ENCODE measurements at places on chromosomes 7 and 10. TPM values are rescaled to one million over a fixed set of nuclear protein-coding genes. Genes with fewer than 3 reads are reported as not detected.

TMEM196 gene
- not detected for total RNA-seq

- no peak for DNase-seq
Measured at GRCh38 chr7:134153493-134154136, 26.5 kb downstream of the LRGUK start.

GRCh38 chr10:3528823-3529403, 256.1 kb downstream of the KLF6 start:
- DNase-seq = no peak

DNA sequence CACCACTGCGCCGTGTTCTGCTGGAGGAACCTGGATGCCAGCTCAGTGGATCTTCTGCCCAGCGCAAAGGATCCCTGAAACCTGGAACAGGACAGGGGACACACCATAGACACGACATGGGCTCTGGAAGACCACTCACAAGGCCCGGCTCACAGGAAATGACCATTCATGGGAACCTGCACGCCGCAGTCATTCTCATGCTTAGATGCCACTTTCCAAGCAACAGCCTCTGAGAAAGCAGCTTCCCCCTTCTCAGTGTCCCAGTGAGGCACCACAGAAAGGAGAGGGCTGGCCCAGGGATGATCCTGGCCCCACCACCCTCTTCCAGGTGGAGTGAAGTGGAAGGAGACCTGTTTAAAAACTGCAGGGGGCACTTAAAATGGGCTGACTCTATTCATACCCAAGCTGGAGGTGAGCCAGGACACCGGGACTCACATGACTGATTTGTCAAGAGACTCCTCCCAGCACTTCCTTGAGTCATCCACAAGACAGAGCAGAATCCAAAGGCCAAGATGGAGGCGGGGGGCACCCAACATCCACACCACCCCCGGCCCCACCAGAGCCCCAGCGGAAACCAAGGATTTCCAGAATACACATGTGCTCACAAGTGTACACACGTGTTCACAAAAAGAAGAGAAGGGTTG, 11.2 kb downstream of the CTBP2 start:
- DNase-seq = peak; percentile 83

DNA sequence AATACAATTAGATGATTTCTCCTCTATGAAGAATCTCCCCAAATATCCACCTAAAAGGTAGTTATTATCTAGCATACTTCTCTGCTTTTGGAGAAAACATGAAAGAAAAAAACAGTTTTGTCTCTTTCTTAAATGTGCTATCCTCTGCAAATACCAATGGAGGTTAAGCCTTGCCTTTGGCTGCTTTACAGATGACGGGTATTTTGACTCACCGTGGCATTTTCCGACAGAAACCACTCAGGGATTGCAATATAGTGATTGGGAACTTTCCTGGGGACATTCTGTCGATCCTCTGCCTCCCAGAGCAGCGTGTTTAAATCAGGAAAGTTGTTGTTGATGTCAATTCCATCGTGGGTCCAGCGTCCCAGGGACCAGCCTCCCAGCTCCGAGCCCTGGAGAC, 100.6 kb downstream of the GPR26 start:
- DNase-seq = no peak

DNA sequence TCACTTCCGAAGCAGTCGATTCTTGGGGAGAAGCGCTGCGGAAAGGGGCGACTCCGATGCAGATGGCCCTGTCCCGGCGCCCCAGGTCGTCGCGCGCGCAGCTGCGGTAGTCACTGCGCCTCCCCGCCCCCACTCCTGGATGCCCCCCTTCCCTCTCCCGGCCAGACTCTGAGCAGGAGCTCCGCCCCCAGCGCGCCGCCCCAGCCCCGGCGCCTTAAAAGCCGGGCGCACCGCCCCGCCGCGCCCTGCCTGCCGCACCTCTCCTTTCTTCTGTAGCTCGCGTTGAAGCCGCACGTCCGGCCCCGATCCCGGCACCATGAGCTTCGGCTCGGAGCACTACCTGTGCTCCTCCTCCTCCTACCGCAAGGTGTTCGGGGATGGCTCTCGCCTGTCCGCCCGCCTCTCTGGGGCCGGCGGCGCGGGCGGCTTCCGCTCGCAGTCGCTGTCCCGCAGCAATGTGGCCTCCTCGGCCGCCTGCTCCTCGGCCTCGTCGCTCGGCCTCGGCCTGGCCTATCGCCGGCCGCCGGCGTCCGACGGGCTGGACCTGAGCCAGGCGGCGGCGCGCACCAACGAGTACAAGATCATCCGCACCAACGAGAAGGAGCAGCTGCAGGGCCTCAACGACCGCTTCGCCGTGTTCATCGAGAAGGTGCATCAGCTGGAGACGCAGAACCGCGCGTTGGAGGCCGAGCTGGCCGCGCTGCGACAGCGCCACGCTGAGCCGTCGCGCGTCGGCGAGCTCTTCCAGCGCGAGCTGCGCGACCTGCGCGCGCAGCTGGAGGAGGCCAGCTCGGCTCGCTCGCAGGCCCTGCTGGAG, at the start of gene INA:
INA (plus strand) TSS at position 243 of the 817 bp plus-strand sequence; CDS start at position 317, 74 bp downstream.
- DNase-seq = no peak

GRCh38 chr7:11341285-11341944, 367.7 kb downstream of the PHF14 start:
- no peak for DNase-seq

SLC16A12 gene
- total RNA-seq = 0.73 TPM

IKZF1 gene
- 7.0 TPM for total RNA-seq

DNA sequence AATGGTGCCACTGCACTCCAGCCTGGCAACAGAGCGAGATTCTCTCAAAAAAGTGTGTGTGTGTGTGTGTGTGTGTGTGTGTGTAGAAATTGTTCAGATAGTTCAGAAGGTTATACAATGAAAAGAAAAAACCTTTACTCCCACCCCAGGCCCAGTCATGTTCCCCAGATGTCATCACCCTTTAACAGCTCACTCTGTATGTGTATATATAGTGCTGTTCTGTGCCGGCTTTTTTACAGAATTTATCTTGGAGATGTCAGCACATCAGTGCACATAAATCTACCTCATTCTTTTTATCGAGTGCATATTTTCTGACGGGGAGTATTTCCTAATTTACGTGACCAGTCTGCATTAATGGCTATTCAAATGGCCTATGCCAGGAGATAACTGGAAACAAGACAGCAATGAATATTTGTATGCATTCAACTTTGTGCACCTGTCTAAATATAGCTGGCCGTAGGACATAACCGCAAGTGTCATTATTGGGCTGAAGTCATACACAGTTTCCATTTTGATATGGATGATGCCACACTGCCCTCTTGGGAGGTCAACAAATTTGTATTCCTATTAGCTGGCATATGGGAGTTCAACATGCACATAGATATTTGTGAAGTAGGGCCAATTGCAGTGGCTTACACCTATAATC, 11.7 kb downstream of the NIPSNAP2 start:
- DNase-seq = no peak

DNA sequence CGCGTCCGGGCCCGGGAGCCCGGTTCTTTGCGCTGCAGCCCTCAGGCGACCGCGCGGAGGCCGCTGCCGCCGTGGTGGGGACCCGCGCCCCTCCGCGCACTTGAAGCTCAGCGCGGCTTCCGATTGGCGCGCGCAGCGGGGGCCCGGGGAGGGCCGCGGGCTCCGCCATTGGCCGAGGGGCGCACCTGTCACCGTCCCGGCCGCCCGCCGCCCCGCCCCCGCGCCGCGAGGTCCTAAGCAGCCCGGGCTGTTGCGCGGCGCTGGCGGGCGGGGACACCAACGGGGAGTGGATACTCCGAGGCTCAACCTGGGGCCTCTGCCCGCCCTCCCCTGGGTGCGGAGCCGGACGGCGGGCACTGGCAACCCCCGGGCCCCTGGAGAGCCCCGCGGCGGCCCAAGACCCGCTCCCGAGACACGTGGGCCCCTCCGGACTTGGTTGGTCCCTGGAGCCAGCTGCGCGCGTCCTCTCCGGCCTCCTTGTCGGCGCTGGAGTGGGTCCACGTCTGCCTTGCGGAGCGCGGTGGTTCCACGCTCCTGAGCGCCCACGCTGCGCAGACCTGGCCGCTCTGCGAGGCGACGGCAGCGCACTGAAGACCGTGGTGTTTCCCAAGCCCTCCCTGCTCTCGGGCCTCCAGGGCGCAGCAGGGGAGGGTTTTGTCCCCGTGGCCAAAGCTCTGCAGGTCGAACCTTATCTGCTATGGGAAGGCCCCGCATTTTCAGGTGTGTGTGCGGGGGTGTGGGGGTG, at the start of gene MNX1:
MNX1 (minus strand) TSS at position 76 of the 745 bp plus-strand sequence. CDS start 313 bp downstream, outside the sequence.
- DNase-seq = no peak

CYP26C1 gene
- not detected for total RNA-seq

GRCh38 chr10:49649294-49649693, 30.2 kb upstream of the C10orf53 start:
- no peak for DNase-seq

GRCh38 chr10:128318913-128319312, 192.7 kb upstream of the MKI67 start:
- no peak for DNase-seq

SPDYE2 gene
- not detected for total RNA-seq

DNA sequence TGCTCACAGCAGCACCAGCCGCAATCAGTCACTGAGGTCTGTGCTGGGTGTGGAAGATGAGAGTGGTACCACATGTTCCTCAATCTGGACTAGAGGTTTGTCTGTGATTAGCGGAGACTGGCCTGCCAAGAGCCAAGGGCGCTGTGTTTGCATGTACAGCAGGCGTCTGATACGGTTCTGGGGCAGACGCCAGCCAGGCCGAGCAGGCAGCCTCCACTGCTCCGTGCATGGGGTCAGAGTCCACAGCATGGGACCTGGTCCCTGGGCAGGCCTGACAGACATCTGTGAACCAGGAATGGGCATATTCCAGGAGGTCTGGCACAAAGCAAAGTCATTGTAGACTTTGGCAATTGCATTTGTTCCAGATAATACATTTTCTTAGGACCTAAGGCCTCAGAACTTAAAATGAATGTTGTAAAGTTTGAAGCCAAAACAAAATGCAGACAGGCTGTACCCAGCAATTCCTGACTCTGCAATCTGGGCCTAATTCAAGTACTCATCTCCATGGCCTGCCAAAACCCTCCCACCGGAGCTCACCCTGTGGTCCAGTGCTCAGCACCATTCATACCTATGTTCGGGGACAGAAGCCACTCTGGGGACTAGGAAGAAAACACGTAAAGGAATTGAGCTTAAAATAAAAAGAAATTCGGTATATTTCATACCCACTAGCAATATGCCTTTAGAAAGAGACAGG, 50.0 kb upstream of the FAM20C start:
- DNase-seq = peak; percentile 53

COMTD1 gene
- total RNA-seq = 59.7 TPM

DNA sequence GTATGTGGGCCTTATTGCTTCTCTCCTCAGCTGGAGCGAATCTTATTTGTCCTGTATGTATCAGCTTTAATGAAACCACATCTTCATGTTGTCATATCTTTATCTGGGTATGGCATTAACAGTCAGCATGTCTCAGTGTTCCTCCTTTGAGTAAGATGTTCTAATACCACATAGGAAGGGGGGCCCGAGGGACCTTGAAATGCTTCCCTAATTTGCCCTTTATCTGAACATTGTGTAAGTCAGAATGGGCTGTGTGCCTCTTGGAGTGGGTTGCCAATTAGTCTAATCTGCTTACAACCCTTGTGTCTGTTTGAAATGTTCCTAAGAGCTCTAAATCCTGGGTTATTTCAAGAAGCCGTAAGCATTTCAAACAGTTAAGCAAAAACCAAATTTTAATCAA, 623.8 kb downstream of the SUGCT start:
- no peak for DNase-seq

- no peak for DNase-seq
Measured at GRCh38 chr10:132948351-132948750, 6.0 kb upstream of the CFAP46 start.

DNA sequence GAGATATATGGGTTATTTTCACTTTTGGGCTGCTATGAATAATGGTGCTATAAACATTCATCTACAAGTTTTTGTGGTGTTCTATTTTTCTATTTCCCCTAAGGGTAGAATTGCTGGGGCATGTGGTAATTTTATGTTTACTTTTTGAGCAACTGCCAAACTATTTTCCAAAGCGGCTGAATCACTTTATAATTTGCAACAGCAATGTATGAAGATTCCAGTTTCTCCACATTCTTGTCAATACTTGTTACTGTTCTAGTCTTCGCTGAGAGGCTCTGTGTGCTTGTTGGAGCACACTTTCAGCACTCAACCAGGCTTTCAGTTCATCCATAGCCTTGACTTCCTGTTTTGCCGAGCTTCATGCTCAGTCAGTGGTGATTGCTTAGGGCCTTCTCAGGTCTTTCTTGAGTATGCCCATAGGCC, 39.0 kb downstream of the ADK start:
- no peak for DNase-seq

- DNase-seq = peak; percentile 71
Measured at GRCh38 chr7:5354460-5355232, 69.0 kb downstream of the TNRC18 start.

DNA sequence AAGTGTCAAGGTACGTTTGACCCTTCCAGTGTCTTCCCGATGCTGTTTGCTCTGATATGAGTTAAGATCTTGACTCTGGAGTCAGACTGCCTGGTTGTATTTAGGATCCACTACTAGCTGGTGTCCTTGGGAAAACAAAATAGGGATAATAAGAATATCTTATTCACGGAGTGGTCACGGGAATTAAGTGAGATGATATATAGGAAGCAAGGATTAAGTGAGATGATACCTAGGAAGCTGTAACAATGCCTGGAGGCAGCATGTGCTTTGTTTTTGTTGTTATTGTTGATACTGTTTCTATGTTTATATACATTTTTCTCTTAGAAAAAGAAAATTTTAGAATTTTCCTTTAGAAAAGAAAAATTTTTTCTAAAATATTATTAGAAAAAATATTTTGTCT, 87.0 kb downstream of the LYZL1 start:
- no peak for DNase-seq

GBX1 gene
- total RNA-seq = not detected

PRKCQ gene
- total RNA-seq = 2.8 TPM

C10orf67 gene
- total RNA-seq = not detected

SPACDR gene
- 1.4 TPM for total RNA-seq

- no peak for DNase-seq
Measured at GRCh38 chr7:130383187-130383980, 3.1 kb downstream of the CPA1 start.

- no peak for DNase-seq
Measured at GRCh38 chr7:85866540-85866939, 679.7 kb upstream of the SEMA3D start.

Data from uterus (tissue), 4 donors.